ENCODE measurements at places on chromosomes 13 and 19. TPM values are rescaled to one million over a fixed set of nuclear protein-coding genes. Genes with fewer than 3 reads are reported as not detected.

DNA sequence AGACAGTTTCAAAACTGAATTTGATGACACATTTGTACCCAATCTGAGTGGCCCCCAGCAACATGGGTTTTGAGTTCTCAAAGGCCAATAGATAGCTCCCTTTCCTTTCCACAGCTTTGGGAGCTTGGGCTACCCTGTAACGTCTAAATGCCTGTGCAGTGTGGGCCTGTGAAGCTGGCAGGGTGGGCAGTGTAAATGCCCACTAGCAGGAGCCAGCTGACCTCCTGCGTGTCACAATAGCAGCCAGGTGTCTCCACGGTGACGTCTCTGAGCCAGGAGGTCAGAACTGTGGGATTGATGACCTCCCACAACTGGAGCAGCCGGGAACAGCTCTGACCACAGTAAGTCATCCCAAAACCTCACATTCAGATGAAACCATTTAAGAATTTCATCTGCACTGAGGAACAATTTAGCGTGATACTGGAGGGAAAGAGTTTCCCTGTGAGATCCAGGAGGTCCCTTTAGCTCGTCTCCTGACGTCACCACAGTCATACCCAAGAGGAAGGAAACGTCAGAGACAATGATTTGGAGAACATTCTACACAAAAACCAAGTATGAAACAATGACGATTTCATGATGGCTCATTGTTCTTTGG lies at the start of gene IPO5:
TSS of gene IPO5 (plus strand) at position 300 of the 595 bp plus-strand sequence. CDS start 23,022 bp downstream, outside the sequence.
- no peak for DNase-seq
- no peak within 1 kb of the TSS for H3K27ac ChIP-seq
- H3K36me3 ChIP-seq, result no peaks in the 10 kb centered on the region
- no peak within 1 kb of the TSS for H3K4me3 ChIP-seq

GRCh38 chr19:40584007-40584406 lies 7.3 kb downstream of the SHKBP1 start:
- H3K4me1 ChIP-seq, result peaks cover 20% of the 10 kb centered on the region
- H3K27me3 ChIP-seq, result no peaks in the 10 kb centered on the region
- H3K27ac ChIP-seq, result no peak overlapping the region
- no peak for DNase-seq

GRCh38 chr13:77919921-77920294 lies 1.3 kb upstream of the EDNRB start:
- DNase-seq, result no peak
- H3K4me3 ChIP-seq, result peak overlapping the region; percentile 67
- H3K36me3 ChIP-seq, result no peaks in the 10 kb centered on the region
- H3K27ac ChIP-seq, result no peak overlapping the region
- peaks cover 10% of the 10 kb centered on the region for H3K4me1 ChIP-seq
- no peaks in the 10 kb centered on the region for H3K27me3 ChIP-seq

DNA sequence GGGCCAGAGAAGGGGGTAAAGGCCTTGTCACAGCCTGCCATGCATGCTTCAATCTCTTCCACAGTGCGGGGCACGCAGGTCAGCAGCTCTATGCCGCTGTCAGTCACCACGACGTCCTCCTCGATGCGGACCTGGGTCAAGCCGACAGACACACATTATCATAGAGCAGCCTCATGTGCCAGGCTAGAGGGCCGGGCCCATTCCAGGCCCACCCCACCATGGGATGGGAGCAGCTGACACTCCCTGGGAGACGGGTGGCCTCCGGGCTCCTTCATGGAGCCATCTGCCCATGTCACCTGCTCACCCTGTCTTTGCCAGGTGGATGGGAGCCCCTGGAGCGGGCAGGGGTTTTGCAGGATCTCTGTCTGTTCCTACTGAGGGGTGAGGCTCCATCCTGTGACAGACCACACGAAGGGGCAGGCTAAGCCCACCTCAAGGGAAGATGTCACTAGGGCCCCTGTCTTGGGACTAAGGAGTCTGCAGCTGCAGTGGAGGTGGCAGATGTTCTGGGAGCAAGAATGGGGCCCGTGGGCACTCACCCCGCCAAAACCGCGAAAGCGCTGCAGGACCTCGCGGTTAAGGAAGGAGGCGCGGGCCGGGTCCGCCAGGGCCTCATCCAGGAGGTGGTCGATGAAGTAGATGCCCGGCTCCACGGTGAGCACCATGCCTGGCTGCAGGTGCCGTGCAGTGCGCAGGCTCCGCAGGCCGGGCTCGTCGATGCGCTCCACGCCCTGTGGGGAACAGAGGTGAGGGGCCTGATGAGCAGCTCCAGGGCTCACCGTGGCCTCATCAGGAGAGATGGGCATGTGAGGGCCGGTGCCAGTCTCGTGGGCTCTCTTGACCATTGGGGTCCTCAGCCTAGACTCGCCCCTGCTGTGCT lies 14.1 kb downstream of the CEBPG start:
- H3K27ac ChIP-seq, result no peak overlapping the region
- peaks cover 6% of the 10 kb centered on the region for H3K36me3 ChIP-seq
- no peak for DNase-seq
- no peaks in the 10 kb centered on the region for H3K4me1 ChIP-seq
- no peak overlapping the region for H3K4me3 ChIP-seq

DNA sequence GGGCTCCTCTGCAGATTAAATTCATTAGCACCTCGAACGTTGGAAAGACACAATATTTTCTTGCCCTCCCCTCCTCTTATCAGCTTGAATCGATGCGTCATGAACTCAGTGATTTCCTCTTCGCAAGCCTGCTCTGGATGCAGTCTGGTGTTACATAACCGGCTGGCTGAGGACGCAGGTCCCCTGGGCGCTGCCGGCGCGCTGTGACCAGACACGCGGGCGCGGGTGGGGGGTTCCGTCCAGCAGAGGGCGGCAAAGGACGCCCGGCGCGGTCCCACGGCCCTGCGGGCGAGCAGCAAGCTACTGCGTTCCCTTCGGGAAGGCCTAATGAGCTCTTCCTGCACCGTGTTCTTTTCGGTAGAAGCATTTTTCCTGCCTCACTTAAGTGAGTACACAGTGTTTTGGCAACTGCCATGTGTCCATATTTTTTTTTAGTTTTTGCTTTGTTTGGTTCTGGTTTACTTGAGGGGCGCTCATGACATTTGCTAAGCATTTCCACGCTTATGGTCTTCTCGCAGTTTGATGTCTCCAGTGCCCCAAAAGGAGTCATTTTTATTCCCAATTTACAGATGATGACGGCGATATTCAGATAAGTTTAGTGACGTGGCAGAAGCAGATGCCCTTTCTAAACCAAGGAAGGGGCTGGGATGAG lies 112.2 kb upstream of the MBNL2 start:
- peak; percentile 93 for DNase-seq
- no peak overlapping the region for H3K4me3 ChIP-seq
- peaks cover 17% of the 10 kb centered on the region for H3K4me1 ChIP-seq
- H3K27ac ChIP-seq, result no peak overlapping the region

DNA sequence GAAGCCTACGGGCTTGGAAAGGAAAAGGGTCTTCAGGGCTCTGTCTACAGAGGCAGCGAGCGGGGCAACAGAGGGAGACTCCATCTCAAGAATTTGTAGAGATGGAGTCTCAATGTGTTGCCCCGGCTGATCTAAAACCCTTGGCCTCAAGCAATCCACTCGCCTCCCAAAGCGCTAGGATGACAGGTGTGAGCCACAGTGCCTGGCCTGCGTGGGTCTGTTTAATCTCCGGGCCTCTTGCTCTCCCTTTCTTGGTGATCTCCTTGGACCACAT lies 8.1 kb downstream of the RPS9 start:
- no peaks in the 10 kb centered on the region for H3K27me3 ChIP-seq
- H3K4me1 ChIP-seq, result peaks cover 36% of the 10 kb centered on the region
- peak overlapping the region; percentile 4 for H3K27ac ChIP-seq
- no peak overlapping the region for H3K4me3 ChIP-seq
- DNase-seq, result no peak

KLK12 gene
- not detected for total RNA-seq

ZNF878 gene
- total RNA-seq, result not detected

LDLR gene
- total RNA-seq, result 175 TPM

CD33 gene
- total RNA-seq, result not detected
